Kasumi-1 (cell line): ENCODE measurements at places on chromosomes 4 and X.

- peak; percentile 92 for DNase-seq
Measured at GRCh38 chr4:169293343-169294176, 22.8 kb upstream of the SH3RF1 start.

- DNase-seq: no peak
Measured at GRCh38 chrX:386239-386767, 404 bp downstream of the PPP2R3B start.

DNA sequence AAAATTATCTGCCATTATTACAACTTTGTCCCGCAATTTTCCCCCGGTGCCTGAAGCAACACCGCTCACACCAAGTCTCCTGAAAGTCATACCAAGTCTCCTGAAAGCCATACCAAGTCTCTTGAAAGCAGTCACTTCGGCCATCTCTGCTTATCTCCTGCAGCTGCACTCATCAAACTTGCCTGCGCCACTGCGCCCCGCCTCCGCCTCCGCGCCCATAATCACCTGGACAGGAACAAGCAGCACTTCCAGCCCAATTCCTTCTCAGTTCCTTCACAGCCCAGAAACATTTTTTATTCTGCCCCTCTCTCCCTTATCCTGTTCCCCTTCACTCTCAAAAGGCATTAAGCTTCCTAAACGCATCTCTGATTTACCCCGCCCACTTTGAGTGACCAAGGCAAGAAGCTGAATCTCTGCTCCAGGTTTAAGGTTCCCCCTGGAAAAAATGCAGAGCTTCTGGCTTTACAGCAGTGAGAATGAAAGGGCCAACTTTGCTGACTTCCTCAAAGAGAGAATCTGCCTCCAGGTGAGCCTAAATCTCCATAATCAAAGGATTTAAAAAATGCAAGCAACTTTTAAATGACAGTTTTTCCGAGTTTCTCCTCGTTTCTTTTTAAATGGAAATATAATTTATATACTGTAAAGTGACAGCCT lies 7.7 kb downstream of the GPR50 start:
- DNase-seq: no peak

DNA sequence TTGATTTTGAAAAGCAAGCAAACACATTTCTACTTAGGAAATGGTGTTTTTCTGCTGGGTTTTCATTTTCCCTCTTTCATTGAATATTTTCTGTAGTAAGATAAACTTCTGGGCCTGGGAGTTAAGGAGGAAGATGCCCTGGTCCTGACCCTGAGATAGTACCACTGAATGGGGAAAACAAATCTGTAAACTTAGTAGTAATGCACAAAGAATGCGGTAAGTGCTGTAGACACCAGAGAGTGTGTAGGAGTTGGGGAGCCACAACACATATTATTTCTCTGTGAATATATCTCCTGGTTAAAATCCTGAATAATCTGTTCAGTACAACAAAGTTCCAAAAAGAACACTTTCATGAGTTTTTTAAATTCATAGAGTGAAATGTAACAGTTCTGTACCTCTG lies 178.3 kb downstream of the MAPK10 start:
- no peak for DNase-seq

DNA sequence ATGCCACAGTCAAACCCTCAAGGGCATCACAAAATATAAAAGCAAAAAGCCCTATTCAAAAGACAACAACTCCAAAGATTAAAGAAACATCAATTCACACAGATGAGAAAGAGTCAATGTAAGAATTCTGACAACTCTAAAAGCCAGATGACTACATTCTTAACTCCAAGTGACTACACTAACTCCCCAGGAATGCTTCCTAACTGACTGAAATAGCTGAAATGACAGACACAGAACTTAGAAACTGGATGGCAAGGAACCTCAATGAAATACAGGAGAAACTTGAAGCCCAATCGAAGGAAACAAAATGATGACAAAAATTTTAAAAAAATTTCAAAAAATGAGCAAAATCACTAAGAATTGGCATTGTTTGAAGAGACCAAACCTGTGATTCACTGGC lies 1047.6 kb upstream of the PCDH10 start:
- DNase-seq: no peak

DNA sequence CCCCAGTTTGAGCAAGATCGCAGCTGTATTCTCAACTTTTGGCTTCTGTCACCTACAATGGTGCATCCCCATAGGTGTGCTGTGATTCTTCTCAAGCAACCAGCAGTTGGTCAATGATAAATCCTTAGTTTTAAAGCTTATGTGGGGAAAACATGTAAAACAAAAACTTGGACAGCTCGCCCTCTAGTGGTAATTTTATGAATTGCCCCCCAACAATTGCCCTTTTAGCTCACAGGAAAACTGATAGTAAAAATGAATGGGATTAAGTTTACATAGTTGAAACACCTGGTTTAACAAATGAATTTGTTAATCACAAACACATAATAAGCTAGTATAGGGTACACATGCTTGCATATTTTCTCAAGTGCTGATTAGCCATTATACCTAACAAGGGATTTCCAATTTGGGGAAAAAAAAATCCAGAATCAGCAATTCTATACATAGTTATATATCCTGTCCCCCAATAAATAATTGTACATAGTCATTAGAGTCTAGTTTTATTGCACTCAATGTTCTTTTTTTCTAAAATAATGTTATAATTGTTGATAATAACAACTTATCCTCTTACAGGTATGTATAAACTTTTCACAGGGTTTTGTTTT lies 30.1 kb downstream of the TEX13A start:
- peak; percentile 25 for DNase-seq

DNA sequence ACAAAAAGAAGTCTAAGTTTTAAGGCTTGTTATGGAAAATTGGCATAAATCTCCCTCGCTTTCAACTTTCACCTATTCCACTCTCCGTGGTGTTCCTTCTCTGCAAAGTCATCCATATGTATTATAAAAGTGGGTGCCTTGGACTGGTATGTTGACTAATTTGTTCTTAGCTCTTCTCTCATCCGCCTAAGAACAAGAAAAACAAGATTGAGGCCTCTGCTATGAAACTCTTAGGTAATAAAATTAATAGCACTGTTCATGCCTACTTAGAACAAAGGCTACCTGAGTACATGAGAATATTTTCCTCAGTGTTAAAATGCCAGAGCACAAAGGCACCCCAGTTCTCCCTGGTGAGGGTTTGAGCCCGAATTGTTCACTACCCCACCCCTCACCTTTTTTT lies 1.3 kb downstream of the CNGA1 start:
- no peak for DNase-seq

GRCh38 chr4:157172011-157172410 lies 48.5 kb upstream of the GRIA2 start:
- DNase-seq: no peak

GRCh38 chr4:148238811-148239493 lies 203.3 kb downstream of the NR3C2 start:
- DNase-seq: no peak

- DNase-seq: peak; percentile 76
Measured at GRCh38 chr4:683982-684622, 4.8 kb downstream of the SLC49A3 start.

- no peak for DNase-seq
Measured at GRCh38 chr4:168707205-168707604, 210.4 kb downstream of the PALLD start.

GRCh38 chrX:29453333-29453732 lies 762.0 kb upstream of the MAGEB2 start:
- no peak for DNase-seq

DNA sequence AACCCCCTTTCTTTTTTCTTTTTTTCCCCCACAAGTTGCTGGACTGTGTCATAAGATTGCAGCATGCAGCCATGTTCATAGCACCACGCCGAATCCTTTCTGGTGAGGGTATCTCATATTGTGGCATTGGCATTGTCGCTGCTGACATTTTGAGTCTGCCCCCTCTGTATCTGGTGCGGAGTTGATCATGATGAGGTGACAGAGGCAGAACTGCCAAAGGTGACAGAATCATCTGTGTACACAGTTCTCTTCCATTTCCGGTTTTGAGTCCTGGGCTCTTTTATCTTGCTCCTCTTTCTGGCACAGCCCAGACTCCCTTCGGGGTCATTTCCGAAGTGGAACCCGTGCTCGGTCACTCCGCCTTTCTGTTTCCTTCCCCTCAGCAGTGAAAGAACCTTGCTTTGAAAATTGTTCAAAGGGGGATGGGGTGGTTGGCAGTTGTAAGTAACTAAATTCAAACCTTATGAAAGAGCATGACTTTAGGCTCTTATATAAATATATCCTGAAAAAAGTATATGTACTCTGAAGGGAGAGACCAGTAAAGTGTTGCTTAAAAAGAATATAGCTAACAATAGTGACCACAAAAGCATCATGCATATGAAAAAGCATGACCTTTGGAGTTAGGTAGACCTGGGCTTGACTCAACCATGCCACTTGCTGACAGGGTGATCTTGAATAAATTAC lies 55.0 kb upstream of the BMP2K start:
- DNase-seq: peak; percentile 24

DNA sequence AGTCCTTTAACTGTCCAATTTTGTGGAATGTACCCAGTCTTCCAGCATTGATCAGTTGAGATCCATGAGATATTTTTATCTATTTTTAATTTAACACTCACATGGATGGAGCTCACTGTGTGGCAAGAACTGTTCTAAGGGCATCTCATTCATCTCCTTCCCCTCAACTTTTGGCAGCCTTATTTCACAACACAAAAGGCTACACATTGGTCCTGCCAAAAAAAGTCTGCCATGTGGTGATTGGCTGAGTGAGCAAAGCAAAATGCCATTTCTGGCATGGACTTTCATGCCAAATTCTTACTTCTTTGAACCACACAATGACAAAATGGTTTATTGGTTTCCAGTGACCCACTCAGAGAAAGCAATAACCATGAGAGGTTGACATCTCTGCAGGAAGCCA lies 171.6 kb upstream of the MAP3K15 start:
- DNase-seq: no peak

GRCh38 chrX:68895341-68895755 lies 66.5 kb downstream of the EFNB1 start:
- no peak for DNase-seq

DNA sequence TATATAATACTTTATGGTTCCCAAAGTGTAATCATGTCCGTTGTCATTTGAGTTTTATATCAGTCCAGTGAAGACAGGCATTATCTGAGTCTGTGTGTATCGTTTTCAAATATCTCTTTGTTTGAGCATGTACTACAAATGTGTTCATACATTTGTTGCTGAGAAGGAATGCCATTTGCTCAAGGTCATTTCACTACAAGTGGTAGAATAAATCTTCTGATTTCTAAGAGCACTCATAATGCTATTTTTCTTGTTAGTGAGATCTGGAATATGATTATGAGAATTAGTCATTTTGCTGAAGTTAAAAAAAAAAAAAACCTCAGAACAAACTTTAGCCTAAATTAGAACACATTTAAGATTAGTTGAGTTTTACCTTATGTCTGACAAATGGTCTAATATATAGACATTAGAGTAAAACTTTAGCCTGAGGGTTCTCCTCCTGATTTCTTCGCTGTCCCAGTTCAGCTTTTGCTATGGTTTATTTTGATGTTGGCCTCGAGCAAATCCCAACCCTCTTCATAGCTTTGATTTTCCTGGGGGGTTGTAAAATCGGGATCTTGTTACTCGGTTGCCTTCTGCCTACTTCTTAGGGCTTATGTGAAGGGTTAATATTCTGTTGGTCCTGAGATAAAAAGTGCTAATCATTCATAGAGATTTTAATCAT lies 87.1 kb downstream of the TMEM131L start:
- DNase-seq: no peak

GRCh38 chr4:123597586-123597985 lies 201.0 kb downstream of the SPRY1 start:
- no peak for DNase-seq

GRCh38 chr4:109429545-109429944 lies 4.1 kb upstream of the SEC24B start:
- DNase-seq: no peak

DNA sequence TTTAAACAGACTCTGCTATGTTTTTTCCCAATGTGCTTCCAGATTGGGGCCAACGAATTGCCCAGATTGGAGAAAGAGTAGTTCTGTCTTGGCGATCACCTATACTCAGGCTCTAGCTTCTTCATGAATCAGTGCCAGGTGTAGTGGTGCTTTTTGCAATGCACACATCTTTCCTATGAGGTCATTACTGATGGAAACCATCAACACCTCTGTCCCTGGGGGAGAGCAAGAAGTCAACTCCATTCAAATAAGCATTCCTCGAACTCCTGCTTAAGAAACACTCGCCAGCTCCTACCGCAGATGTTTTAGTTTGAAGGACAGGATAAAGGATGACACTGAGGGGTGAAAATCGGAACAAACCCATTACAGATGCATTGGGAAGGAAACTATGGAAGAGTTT lies 156.5 kb upstream of the DKK2 start:
- DNase-seq: no peak

DNA sequence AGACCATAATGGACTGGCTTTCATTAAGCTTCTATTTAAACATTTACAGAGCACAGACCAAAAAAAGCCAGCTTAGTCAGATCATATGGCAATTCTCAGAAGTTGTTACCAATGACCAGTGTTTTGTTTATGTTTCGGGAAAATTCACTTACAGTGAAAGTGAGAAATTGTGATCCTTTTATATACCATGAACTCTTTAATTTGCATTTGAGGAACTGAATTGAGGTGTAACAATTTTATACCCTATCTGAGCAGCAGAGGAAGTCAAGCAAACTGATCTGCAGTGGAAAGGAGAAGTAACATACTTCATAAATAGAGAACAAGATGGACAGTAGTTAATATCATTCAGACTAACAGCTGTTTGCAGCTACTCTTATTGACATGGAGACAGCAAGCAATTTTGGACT lies 97.1 kb downstream of the TMA16 start:
- peak; percentile 94 for DNase-seq
